Aorta (tissue), 5 donors: ENCODE measurements at places on chromosomes 4 and X.
A peak's percentile ranks its signal among the peaks of the same experiment; 100 is the strongest.

- H3K4me1 ChIP-seq, result no peaks in the 10 kb centered on the region
- no peak overlapping the region for H3K27ac ChIP-seq
- H3K36me3 ChIP-seq, result no peaks in the 10 kb centered on the region
- no peak overlapping the region for H3K4me3 ChIP-seq
Measured at GRCh38 chrX:42869659-42870476, 91.9 kb upstream of the PPP1R2C start.

- DNase-seq, result no peak
- no peak overlapping the region for H3K4me3 ChIP-seq
- H3K27ac ChIP-seq, result no peak overlapping the region
- H3K36me3 ChIP-seq, result no peaks in the 10 kb centered on the region
- no peaks in the 10 kb centered on the region for H3K4me1 ChIP-seq
- H3K27me3 ChIP-seq, result no peaks in the 10 kb centered on the region
Measured at GRCh38 chrX:123422875-123423274, 238.8 kb downstream of the GRIA3 start.

GRCh38 chr4:135368831-135369230 lies 1167.2 kb upstream of the PABPC4L start:
- DNase-seq, result no peak
- H3K27ac ChIP-seq, result no peak overlapping the region
- no peak overlapping the region for H3K4me3 ChIP-seq
- no peaks in the 10 kb centered on the region for H3K27me3 ChIP-seq
- no peaks in the 10 kb centered on the region for H3K36me3 ChIP-seq
- no peaks in the 10 kb centered on the region for H3K4me1 ChIP-seq

DNA sequence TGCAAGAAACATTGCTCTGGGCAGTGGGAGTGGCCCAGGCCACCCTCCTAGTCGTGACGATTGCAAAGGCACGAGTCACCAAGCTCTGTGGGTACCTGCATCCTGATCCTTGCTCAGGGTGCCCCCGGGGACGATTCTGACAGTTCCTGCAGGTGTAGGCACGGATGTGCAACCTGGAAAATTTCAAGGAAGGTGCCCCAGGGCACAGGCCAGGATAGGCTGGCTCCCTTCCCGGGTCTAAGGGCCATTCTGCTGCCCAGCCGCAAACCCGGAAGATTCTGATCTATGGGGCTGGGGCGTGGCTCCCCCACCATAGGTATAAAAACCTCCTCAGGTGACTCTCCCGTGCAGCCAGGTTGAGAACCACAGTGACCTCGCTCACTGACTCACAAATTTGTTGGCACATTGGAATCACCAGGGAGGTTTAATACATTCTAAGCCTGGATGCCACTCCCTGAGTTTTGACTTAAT lies 228.5 kb downstream of the PTTG2 start:
- no peak overlapping the region for H3K4me3 ChIP-seq
- no peaks in the 10 kb centered on the region for H3K27me3 ChIP-seq
- DNase-seq, result no peak
- no peaks in the 10 kb centered on the region for H3K4me1 ChIP-seq
- no peaks in the 10 kb centered on the region for H3K36me3 ChIP-seq
- H3K27ac ChIP-seq, result peak overlapping the region; percentile 85

DNA sequence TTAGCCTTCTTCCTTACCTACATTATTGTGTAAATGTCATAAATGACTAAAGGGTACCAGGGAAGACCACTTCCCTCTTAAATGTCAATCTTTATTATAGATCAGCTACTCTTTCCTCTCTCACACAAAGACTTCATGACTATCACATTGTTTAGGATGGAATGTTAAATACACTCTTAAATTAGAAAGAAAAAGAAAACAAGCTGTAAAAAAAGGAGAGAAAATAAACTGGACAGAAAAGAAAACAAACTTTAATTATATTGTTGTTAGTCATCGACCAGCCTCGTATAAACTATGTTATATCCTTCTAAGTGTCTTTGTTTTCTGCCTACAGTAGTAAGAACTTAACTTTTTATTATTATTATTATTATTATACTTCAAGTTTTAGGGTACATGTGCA lies 666.4 kb upstream of the NR3C2 start:
- no peaks in the 10 kb centered on the region for H3K27me3 ChIP-seq
- H3K36me3 ChIP-seq, result no peaks in the 10 kb centered on the region
- H3K4me1 ChIP-seq, result no peaks in the 10 kb centered on the region
- no peak for DNase-seq
- no peak overlapping the region for H3K27ac ChIP-seq
- no peak overlapping the region for H3K4me3 ChIP-seq

DNA sequence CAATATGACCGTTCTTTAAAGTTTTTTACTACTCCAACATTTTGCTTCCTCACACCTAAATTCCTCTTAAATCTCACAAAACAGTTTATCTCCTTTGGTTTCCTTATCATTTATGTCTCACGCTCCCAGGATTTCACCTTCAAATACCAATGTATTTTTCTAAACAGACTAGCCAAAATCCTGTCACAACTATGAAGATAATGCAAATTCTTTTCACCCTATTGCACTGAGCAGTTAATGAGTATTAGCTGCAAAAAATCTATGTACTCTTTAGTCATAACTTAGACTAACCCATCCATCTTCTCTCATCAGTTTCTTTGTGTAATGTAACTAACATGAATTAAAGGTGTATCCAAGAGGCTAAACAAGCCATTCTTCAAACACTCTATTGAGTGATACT lies 151.3 kb downstream of the COMMD8 start:
- no peaks in the 10 kb centered on the region for H3K27me3 ChIP-seq
- no peak overlapping the region for H3K27ac ChIP-seq
- H3K4me3 ChIP-seq, result no peak overlapping the region
- no peak for DNase-seq
- H3K36me3 ChIP-seq, result no peaks in the 10 kb centered on the region
- no peaks in the 10 kb centered on the region for H3K4me1 ChIP-seq

GRCh38 chr4:140628016-140628415 lies 59.3 kb upstream of the UCP1 start:
- H3K27ac ChIP-seq, result no peak overlapping the region
- no peaks in the 10 kb centered on the region for H3K36me3 ChIP-seq
- H3K4me1 ChIP-seq, result no peaks in the 10 kb centered on the region
- H3K27me3 ChIP-seq, result no peaks in the 10 kb centered on the region
- no peak for DNase-seq
- no peak overlapping the region for H3K4me3 ChIP-seq

DNA sequence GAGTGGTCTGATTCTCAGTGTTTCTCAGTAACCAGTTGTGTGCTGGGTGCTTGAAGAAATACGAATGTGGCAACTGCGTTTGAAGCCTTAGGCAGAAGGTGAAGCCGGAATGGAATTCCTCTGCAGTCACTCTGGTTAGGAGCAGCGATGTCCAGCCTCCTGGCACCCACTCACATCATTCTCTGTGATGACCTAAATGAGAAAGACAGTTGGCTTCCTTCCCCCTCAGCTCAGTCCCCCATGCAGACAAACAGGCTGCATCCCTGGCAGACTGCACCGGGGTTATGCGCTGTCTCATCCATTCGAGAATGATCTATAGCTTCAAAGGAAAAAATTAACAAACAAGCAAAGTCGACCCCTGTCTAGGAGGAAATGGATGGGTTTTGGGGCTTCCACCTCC lies 170.1 kb upstream of the SCML1 start:
- no peak overlapping the region for H3K4me3 ChIP-seq
- no peaks in the 10 kb centered on the region for H3K4me1 ChIP-seq
- no peak overlapping the region for H3K27ac ChIP-seq

DNA sequence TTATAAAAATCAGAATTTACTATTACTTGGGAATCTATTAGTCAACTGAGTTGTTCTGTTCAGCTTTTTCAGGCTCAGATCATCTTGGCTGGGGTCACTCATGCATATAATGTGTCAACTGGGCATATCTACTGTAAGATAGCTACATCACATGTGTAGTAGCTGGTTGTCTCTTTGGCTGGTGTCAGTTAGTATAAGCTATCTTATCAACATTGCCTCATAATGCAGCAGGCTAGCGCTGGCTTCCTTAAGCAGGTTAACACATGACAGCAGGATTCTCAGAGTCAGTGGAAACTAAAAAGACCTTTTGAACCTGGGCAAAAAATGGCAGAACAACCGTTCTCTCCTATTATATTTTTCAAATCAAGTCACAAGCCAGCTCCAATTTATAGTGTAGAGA lies 378.3 kb upstream of the PCDH10 start:
- no peaks in the 10 kb centered on the region for H3K36me3 ChIP-seq
- H3K27ac ChIP-seq, result no peak overlapping the region
- H3K4me1 ChIP-seq, result no peaks in the 10 kb centered on the region
- H3K4me3 ChIP-seq, result no peak overlapping the region
